ENCODE measurements at places on chromosomes 5 and 9. TPM values are rescaled to one million over a fixed set of nuclear protein-coding genes. Genes with fewer than 3 reads are reported as not detected.

GRCh38 chr5:76682387-76682786 is 33.5 kb upstream of the F2R start:
- no peak for DNase-seq

DNA sequence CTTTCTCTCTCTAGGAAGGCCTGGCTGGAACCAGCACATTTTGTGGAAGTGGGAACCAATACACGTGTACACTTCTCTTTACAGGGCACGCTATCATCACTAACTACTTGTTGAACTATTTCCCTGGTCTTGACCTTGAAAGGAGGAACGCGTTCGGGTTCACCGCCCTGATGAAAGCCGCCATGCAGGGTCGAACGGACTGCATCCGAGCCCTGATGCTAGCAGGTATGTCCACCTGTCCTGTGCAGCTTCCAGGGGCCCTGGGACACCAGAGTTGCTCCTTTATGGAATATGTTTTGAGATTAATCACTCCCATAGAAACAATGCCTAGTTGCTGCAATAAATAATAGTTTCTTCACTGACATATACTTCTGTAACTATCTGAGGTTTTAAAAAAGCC is 74.1 kb downstream of the ANKRD33B start:
- no peak for DNase-seq

DNA sequence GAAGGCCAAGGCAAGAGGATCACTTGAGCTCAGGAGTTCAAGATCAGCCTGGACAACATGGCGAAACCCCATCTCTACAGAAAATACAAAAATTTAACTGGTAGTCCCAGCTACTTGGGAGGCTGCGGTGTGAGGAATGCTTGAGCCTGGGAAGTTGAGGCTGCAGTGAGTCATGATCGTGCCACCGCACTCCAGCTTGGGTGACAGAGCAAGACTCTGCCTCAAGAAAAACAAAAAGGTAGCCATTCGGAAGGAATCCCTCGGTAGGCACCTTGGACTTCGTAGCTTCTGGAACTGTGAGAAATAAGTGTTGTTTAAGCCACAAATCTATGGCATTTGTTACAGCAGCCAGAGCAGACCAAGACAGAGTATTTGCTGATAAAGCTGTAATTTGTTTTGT is 174.2 kb downstream of the DCP2 start:
- DNase-seq, result no peak

- no peak for DNase-seq
Measured at GRCh38 chr9:93965830-93966577, 10.8 kb upstream of the BARX1 start.

GRCh38 chr5:74575741-74576538 is 64.6 kb downstream of the ENC1 start:
- DNase-seq, result no peak

- no peak for DNase-seq
Measured at GRCh38 chr9:6924149-6924548, 166.4 kb downstream of the KDM4C start.

DNA sequence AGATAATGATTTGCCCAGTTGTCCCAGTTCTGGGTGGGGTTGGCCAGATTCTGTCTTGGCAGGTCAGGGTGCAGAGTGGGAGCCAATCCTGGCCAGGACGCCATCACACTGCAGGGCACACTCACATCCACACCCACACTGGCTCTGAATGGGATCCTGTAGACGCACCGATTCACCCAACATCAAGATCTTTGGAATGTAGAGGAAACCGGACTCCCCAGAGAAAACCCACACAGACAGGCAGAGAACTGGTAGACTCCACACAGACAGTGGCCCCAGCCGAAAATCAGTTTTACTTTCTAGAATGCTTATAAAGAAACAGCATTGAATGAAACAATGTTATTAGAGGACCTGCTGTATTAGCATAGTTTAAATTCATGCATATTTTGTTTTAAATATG is 343.1 kb upstream of the DAB2 start:
- DNase-seq, result no peak

DNA sequence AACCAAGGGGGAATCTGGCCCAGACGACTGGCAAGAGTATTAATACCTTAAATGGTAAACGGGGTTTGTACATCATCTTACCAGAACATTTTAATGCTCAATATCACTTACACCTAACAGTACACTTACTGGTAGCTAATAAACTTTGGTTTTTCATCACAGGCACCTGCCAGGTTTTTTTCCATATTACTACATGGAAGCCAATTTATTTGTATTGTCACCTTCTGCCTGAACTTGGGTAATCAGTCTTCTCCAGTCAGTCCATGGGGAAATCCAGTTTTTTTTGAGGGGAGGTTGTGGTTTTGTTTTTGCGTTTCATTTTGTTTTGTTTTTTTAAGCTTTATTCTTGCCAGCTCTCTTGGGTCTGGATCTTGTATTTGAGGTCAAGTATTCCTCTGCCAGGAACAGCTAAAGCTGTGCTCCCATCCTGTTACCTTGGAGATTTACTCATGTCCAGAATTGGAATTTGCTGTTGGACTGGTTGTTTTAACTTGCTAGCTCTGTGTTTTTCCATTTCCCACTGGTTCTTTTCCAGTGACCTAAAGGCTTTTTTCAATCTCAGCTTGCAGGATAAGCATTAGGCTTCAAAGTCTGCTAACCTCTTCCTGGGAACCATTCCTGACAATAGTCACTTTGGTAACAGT is 11.1 kb upstream of the NADK2 start:
- DNase-seq, result no peak

GRCh38 chr5:62312036-62312435 is 6.0 kb downstream of the KIF2A start:
- DNase-seq, result no peak

DNA sequence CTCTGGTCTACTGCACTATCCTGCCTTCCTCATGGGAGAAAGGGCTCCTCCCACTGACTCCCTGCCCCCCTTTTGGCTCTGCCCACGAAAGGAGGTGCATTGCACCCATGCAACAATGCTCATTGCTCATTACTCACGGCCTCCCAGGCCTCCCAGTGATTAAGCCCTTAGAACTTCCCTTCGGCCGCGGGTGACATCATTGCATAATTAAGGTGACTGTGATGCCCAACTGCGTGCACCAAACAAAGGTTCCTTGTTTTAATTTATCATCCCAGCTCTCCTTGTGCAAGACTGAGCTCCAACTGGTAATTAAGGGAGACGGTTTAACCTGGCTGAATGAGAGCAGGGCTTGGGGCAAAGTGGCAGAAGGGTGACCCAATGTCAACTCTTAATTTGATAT is 180.4 kb downstream of the GAS1 start:
- no peak for DNase-seq

- DNase-seq, result no peak
Measured at GRCh38 chr5:169942181-169942580, 38.1 kb downstream of the INSYN2B start.

- DNase-seq, result no peak
Measured at GRCh38 chr5:133130387-133131118, 78.7 kb downstream of the HSPA4 start.

- DNase-seq, result no peak
Measured at GRCh38 chr5:151139015-151139414, 18.6 kb downstream of the ANXA6 start.

DNA sequence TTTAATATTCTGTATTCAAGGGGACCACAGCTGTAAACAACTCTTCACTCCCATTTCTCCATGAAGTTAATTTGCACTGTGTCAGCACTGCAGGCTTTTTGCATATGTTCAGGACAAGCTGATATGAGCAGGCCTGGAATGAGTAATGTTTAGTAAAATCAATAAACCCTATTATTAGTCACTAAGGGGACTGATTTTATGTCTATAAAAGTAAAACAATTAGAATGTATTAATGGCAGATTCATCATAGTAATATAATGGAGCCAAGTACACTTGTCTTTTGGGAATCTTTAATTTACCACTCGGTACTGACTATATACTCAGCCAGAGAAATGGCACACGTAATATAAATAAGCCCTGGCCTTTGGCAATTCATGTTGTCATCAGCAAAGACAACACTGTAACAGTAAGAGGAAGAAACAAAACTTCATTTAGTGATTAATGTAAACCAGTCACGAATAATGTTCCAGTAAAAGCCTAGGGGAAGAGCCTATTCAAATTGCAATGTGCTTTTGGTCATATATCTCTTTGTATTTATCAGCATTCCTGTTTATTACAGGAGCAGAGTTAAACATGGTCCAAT is 111.6 kb downstream of the ZNF608 start:
- no peak for DNase-seq

- DNase-seq, result no peak
Measured at GRCh38 chr5:168878135-168878745, 299.1 kb upstream of the PANK3 start.

GRCh38 chr9:133610845-133611244 is 1.7 kb upstream of the FAM163B start:
- no peak for DNase-seq

DNA sequence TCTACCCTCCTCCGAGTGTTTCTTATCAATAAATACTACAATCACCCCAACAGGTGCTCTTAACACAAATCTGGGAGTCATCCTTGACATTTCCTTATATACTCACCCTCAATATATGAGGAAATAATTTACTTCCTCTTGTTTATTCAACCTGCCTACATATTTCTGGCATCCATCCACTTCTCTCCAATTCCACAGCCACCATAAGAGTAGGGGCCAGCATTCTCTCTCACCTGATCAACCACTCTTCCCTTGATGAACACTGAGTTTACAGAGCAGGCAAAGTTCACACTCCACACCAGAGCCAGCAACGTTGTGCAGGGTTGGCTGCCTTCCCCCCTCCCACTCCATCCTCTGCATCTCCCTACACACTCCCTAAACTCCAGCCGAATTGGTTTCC is 904.3 kb upstream of the DMAC1 start:
- DNase-seq, result no peak

PCDHB3 gene
- total RNA-seq, result not detected

LCN1 gene
- not detected for total RNA-seq

ADRA1B gene
- not detected for total RNA-seq

TLX3 gene
- not detected for total RNA-seq

IL11RA gene
- 29.9 TPM for total RNA-seq

ZBTB34 gene
- total RNA-seq, result 7.5 TPM

CTXN3 gene
- total RNA-seq, result not detected

HBEGF gene
- 28.9 TPM for total RNA-seq

All from activated T-helper 1 cell treated with anti-CD3 and anti-CD28 coated beads, Interleukin-12 subunit alpha, Interleukin-12 subunit beta, Interleukin-2, Interleukin-4 antibody, amounts not matched to agents 30 ng/mL and 10 ng/mL and 1 ng/mL, durations not matched to agents 14 hours and 24 hours and 36 hours (primary cell).